ENCODE measurements at places on chromosomes 7 and 10.
A peak's percentile ranks its signal among the peaks of the same experiment; 100 is the strongest.

DNA sequence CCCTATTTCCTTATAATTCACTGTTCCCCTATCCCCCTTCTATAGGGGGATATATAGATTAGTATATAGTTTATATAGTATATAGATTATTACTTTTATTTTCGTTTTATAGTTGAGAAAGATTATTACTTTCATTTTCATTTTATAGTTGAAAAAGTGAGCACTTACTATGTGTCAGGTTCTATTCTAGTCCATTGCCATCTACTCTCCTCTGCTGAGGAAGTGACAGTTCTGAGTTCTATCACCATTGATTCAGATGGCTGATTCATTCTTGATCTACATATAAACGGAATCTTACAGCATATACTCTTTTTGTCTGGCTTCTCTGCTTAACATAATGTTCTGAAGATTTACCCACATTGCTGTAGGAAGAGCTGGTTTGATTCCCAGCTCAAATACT lies 20.7 kb upstream of the CAV2 start:
- no peak for DNase-seq

DNA sequence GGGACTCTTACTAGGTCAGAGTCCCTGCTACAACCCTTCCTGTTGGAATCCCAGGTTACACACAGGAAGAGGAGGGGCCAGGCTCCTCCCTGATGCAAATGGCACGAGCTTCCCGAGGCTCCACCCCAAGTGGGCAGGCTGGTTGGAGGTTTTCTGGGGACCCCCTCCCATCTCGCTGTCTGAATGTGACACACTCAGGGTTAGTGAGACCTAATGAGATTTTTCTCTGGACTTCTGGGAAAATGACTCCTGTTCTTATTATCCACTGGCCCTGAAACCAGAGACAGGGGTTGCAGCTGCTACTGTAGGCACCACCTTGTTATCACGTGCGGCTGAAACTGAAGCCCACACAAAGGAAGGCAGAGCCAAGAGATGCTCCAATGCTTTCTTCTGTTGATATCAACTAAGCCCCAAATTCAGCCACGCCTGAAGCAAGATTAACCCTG lies 103.3 kb downstream of the FAM107B start:
- DNase-seq = no peak

- DNase-seq = no peak
Observed at GRCh38 chr10:59968705-59969104, 62.3 kb upstream of the CCDC6 start.

DNA sequence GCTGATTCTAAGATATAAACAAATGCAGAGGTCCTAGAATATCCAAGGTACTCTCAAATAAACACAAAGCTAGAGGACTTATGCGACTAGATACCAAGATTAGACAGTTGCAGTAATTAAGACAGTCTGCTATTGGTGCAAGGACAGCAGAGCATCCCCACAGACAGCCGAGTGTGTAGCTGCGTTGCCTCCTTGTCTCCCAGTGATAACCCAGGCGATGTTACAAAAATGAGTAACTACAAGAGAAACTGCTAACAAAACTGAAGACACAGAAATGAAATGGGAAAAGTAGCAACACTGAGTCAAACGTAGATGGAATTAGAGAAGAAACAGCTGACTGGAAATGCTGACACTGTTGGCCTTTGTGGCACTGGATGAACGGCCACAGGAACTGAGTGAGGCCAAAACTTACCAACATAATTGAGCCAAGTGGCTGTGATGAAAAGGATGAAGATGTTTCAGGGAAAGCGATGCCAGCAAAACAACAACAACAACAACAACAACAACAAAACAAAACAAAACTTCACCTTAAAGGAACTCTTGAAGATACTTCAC lies 54.3 kb downstream of the BAIAP2L1 start:
- DNase-seq = no peak

- peak; percentile 99 for DNase-seq
Observed at GRCh38 chr7:13990984-13991790, 1.7 kb upstream of the ETV1 start.

GRCh38 chr7:103528152-103528551 lies 82.1 kb upstream of the SLC26A5 start:
- peak; percentile 16 for DNase-seq

DNA sequence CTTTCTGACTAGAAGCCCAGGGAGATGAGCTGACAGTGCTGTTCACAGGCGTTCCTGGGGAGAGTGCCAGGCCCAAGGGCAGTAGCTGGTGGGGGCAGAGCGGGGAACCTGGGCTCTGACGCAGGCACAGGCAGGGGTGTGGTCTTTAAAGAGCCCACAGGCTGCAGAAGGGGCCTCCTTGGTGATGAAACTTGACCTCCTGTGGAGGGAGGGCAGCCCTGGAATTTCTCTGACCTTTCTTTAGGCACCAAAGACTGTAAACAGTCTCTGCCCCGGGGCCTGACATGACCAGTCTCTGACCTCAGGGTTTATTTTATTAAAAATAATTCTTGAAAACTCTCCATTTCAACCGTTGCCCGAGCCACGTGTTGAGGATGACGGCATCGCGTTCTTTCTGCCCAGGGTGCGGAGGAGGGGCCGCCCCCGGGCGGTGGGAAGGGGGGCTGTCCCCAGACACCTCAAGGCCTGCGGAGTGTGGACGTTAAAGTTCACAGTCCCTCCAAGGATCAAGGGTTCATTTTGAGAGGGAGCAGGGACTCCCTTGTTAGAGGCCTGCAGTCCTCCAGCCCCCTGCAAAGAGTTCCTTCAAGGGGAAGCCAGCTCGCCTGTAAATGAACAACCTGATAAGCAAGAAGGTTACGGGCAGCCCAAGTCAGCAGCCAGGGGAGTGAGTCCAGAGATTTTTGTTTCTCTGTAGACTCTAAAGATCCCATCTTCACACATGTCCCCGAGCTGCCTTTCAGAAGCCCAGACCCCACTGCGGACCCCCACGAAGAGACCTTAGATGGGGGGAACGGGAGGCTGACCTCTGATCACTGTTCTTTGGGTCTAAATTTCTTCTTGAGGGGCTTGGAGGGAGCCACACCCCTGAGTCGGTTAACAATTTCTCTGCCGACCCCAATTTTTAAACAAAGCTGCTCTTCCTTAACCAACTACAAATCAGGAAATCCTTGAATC lies 128.9 kb downstream of the VIPR2 start:
- DNase-seq = peak; percentile 45

GRCh38 chr10:88039496-88040200 lies 176.2 kb downstream of the PTEN start:
- peak; percentile 76 for DNase-seq

DNA sequence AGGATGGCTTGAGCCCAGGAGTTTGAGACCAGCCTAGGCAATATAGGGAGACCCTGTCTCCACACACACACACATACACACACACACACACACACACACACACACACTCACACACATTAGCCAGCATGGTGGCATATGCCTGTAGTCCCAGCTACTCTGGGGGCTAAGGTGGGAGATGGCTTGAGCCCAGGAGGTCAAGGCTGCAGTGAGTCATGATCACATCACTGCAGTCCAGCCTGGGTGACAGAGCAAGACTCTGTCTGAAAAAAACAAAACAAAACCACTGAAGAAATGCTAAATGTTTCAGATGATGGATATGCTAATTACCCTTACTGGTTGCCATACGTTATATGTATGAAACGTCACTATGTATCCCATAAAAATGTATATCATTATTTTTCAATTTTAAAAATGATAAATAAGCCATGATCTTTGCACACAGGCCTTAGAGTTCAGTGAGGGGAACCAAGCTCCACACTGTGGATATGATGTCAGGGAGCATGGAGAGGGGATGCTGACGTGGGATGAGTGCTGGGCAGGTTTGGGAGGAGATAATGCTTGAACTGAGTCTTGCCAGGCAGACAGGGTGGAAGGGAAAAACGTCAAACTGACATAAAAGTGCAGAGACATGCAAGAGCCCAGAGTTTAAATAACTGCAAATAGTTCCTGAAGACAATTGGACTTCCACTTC lies 45.9 kb upstream of the ARHGAP12 start:
- no peak for DNase-seq

DNA sequence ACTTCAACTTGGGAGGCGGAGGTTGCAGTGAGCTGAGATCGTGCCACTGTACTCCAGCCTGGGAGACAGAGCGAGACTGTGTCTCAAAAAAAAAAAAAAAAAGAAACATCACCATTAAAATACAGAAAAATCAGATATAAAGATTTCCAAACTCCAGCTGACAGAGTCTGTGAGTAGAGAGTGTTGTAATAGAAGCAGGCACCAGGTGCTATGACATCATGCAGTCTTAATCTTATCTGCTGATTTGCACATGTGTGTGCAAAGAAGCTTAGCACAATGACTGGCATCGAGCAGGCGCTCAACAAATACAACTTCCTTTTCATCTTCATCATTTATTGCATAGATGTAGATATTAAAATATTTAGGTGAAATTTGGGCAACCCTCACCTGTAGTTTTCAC lies 92.2 kb downstream of the PRKCQ start:
- DNase-seq = no peak

- DNase-seq = no peak
Observed at GRCh38 chr7:110719741-110720140, 371.2 kb upstream of the LRRN3 start.

GRCh38 chr7:77710861-77711260 lies 14.6 kb downstream of the RSBN1L start:
- DNase-seq = no peak

DNA sequence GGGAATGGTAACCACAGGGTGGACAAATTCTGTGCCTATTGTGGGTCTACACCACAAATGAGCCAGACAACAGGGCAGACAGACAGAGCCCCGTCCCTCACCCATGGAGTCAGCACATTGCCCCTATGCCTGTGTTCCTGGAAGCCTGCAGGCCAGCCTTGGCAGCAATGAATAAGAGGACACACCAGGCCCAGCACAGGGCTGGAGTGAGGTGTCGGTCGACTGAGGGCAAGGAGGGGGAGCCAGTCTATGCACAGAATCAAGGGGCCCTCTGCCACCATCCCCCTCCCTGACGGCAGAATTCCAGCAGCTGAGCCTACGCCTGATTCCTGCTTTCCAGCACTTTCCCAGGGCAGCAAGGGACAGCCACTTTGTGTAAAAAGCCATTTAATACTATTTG lies 98.2 kb downstream of the CALN1 start:
- DNase-seq = no peak

DNA sequence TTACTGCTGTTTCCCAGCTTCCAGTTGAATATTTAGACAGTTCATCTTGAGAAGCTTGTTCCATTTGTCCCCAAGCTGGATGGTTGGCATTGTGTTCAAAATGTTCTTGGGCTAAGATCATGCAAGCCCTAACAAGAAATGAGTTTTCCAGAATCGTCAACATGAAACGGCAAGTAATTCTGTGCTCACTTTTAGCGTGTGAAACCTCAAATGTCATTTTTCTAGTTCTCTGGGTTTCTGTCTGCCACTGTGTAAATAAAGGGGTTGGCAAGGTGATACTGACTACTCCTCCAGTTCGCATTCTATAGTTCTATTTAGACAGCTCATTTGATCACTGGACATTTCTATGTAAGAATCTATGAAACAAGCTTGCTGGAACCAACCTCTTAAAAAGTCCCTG lies 194.0 kb downstream of the AHR start:
- DNase-seq = no peak

- no peak for DNase-seq
Observed at GRCh38 chr10:79024296-79024695, 44.5 kb upstream of the ZMIZ1 start.

DNA sequence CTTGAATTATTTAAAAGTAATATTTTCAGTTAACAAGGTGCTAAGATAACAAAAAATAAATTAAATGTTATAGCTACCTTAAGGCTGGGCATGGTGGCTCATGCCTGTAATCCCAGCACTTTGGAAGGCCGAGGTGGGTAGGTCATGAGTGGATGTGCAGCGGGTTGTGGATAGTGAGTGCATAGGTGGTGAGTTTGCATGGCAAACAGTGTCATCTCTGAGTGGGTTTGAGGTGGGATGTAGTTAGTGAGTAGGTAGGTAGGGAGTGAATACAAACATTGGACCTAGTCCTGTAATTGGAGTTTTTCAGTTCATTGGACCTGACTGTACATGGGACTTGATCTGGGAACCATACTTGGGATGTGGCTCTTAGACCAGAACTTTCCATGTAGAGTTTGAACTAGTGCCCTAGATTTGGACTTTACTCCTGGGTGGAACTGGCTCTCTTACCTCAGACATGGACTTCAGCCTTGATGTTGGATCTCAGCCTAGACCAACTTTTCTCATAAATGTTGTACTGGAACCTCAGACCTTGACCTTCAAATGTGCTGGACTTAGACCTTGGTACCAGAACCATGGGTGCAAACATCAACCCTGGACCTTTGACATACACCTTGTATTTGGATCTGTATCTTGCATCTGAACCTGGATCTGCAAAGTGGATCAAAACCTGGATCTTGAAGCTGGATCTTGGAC lies 47.0 kb downstream of the SEC61G start:
- DNase-seq = no peak

DNA sequence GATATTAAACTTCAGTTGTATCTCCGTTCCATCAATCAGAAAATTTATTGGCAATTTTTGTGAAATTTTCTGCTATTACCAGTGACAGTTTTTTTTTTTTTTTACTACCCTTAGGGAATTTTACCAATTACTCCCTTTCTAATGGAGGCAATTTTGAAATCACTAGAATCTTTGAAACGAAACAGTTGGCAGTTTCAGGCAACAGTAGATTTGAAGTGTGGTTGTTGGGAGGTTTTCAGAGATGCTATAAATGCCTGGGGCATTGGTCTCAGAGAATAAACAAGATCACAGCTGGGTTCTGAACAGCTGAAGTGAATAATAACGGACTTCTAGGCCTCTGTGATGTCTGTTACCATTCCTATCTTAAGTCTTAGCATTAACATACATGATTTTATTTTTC lies 535.9 kb upstream of the POT1 start:
- DNase-seq = no peak

DNA sequence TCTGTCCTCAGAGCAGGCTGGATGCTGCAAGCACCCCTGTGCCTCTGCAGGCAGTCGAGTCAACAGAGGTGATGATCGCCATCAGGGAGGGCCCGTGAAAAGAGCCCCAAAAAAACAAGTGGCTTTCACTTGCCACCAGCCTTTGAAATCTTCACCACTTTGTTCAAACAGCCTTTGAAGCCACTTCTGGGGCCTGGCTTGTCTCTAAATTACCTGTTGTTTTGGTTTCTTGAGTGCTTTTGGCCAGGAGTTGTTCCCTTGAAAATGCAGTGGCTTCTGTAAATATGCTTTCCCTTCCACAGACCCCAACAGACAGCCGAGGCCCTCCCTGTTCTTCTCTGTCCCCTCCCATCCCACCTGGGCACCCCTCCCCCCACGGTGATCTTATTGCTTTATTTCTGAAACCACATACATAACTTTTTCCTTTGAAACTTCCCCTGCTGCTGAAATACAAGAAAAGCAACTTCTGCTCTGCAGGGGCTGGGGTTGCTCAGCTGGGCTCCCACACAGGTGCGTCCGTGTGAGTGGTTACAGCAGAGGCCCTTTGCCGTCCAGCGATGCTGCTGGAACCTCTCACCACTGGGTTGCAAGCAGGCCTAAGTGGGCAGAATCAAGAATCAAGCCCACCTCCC lies 283.8 kb upstream of the SHH start:
- no peak for DNase-seq

- no peak for DNase-seq
Observed at GRCh38 chr10:77408259-77408658, 229.3 kb downstream of the KCNMA1 start.

DNA sequence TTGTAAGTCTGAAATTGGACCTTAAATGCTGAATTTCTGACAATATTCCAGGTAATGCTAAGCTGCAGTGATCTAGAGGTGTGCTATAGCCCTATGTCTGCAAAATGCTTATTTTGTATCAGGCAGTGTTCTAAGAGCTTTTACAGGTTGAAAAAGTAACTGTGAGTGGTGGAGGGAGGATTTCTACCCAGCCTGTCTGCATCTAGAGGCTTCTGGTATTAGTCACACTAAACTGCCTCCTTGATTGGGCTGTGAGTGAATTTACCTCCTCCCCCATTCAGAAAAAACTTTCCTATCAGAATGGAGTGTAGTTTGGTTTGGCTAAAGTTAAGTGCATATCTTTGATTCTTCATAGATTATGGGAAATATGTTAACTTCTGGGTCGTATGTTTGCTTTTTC lies 56.8 kb downstream of the BBS9 start:
- DNase-seq = peak; percentile 81
